ENCODE measurements at places on chromosomes 4 and X.

GRCh38 chrX:7170898-7171297 lies 22.9 kb upstream of the PUDP start:
- peak; percentile 37 for DNase-seq

DNA sequence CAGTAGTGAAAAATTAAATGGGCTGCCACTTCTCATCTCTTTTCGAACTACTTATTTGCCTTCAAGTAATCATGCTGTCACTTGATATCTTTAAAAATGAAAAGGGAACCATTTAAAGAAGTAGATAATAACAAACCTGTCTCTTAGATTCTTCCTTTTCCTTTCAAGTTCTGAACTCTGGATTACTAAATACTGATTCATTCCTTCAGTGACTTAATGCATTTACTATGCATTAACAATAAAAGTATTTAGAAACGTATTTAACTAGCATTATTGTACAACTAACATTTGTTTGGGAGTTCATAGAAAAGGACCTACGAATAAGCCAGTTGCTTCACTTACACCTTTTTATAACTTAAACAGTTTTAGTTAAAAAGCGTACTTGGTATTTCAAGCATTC lies 61.1 kb upstream of the RAB33B start:
- DNase-seq: no peak

GRCh38 chrX:6614506-6614905 lies 79.6 kb upstream of the VCX3A start:
- DNase-seq: no peak

DNA sequence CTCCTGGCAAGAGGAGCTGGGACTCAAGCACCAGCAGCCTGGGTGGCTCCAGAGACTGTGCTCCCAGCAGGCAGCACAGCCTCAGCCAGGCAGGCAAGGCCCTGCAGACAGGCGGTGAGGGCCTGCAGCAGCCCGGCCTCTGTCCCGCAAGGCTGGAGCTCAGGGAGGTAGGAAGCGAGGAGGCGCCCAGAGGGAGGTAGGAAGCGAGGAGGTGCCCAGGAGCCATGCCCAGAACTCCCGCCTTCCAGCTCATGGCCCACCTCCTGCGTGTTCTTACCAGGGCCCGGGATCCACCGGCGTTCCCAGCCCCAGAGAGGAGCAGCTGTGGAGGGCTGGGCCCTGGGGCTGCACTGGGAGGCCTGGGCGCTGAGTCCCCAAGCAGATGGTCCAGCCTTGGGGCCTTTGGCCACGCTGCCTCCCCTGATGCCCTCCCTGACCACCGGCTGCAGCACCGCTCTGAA lies 133.1 kb downstream of the HMX1 start:
- DNase-seq: no peak

DNA sequence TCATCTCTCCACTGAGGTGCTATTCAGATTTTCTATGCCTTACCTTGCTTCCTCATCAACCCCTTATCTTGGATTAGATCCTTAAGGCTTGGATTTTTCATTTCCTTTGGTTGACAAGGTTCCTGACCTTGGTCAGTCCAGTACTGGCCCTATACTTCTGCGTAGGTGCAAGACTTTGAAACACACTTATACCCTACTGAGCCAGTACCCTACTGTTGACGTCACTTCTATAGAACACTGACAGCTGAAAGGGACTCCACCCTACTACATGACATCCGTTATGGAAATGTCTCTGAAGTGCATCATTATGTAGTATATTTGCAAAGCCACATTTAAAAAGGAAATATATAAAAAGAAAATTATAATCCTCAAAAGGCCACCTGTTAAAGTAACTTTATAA lies 12.0 kb upstream of the PLS3 start:
- DNase-seq: no peak

DNA sequence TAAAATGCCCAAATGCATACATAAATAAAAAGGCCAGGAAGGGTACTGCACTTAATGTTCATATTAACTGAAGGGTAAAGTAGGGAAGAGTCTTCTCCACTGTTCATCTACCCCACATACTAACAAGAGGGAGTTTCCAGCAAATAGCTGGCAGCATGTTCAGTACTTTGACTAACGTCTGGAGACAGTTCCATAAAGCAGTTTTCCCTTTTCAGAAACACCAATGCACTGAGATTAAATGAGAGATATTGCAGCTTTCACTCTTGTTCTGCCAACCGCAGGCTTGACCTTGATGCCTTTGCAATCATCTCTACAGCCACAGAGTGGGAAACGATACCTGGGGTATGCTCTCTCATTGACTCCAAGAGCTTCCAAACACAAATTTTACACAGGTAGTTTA lies 2123.1 kb upstream of the TENM3 start:
- no peak for DNase-seq

GRCh38 chrX:68420559-68420958 lies 12.7 kb downstream of the OPHN1 start:
- no peak for DNase-seq

DNA sequence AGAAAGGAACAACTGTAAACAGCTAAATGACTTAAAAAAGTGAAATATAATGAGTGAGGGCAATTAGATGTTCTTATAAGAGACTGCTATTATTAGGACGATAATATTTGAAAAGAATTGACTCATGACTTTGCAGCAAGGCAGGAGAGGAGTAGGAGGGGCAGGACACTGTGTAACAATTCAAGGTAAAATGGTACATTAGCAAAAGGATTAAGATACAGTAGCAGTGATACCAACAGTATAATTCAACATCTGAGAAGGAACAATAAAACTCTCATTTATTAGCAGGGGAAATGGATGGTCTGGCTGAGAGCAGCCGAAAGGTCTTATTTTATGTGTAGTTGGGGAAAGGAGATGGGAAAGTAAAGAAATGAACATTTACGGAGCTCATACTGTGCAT lies 315.5 kb upstream of the BOD1L1 start:
- DNase-seq: no peak

DNA sequence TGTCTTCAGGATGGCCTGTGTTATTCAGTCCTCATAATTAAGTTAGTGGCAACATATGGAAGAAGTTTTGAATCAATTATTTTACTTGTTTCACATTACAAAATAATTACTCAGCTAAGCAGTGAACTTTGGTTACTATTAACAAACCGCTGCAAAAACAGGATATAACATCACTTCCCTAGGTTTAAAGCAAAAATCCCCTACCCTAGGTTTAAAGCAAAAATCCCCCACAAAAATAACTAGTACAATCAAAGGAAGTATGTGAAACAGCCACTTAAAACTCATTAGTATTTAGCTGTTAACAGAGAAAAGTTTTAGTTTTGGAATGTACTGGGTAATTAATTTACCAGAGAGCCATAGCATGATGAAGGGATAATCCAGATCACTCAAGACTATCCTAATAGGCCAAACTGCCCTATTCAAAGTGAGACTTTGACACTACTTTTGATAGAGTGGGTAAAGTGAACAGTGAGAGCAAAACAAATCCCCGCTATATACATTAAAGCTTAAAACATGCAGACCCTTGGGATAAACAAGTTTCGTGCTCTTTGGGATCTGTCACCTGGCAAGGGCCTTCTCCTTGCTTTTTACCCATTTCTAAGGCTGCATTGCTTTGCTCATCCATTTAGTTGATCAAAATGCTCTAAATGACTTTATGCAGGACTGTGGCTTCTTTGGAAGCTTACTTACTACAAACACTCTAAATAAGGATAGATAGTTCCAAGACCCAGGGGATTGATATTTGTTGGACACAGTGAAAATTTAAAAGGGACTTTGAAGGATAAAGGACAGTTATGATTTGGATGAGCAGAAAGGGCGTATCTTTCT lies 36.4 kb upstream of the GPR174 start:
- no peak for DNase-seq

- DNase-seq: no peak
Measured at GRCh38 chrX:9071031-9071650, 37.2 kb upstream of the FAM9B start.

- DNase-seq: no peak
Measured at GRCh38 chr4:68011684-68012083, 48.4 kb upstream of the TMPRSS11A start.

DNA sequence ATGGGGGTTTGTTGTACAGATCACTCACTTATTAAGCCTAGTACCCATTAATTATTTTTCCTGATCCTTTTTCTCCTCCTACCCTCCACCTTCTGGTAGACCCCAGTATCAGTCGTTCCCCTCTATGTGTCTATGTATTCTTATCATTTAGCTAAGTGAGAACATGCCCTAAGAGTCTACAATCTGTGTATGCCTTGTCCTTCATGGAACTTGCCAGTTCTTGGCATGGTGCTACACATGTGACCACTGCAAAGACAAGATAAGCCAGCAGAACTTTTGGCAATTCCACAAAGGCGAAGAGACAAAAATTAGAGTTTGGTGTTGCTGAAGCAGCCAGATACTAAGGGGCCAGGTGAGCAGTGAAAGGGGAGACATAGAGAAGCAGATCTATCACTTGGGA lies 101.3 kb downstream of the CORIN start:
- DNase-seq: no peak

DNA sequence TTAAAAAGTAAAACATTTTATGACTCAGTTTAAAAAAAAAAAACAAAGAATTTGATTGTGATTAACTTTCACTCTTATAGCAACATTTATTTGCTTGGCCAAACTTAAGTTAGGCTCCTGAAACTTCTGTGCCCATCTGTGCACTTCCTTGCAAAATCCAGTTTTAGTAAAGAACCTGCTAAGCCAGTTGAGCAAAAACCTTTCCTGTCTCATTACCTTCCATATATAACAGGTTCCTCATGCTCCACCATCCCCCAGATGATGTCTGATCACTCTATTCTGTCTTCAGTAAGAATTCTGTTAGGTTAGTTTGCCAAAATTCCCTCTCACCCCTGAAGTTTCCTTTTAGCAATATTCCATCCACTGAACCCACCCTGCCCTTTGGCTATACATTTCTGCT lies 1200.5 kb downstream of the C4orf33 start:
- no peak for DNase-seq

DNA sequence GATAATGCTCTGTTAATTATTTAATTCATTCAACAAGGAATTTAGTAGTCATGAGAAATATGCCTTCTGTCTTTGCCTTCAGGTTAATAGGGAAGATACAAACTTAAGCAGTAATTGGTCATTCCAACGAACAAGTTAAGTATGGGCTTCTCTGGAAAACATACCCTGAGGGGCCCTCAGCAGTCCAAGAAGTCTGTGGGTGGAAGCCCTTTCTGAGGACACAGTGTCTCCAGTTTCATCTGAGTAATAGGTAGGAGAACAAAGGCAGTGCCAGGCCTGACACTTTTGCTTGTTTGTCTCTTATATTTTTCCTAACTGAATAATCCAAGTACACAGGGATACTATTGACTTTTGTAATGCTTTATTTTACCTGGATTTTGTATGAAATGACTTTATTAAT lies 262.5 kb downstream of the FBXW7 start:
- no peak for DNase-seq

DNA sequence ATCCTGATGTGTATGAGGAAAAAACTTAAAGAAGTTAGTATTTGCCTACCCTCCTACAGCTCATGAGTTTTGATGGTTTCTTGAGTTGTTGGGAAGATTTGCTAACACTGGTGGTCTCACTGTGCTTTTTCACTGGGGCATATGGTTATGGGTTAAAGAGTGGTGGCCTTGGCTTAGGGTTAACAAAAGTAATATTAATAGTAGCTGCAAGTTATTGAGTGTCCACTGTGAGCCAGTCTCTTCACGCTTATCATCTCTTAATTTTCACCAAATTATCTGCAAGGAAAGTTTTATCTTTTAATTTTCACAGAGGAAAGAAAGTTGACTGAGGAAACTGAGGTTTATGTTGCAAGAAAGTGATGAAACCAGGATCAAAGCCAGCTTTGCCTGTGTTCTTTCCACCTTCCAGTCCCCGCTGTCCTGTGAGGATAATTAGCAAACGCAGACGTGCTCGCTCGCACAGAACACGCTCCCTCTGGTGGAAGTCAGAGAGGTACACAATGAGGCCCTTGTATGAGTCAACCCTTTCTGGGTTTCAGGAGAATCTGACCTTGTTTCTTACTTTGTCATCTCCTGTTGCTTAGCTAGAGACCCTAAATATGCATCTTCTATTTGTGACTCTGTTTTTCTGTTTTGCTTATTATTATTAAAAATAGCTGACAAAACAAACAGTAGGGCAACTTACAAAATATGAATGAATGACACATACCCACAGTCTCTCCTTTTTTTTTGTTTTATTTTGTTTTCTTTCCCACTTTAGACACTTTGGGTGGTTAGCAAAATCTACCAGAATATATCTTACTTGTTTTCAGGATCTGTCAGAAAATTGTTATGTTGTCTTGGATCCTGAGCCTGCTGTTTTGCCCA lies 94.3 kb downstream of the DDIT4L start:
- peak; percentile 55 for DNase-seq

DNA sequence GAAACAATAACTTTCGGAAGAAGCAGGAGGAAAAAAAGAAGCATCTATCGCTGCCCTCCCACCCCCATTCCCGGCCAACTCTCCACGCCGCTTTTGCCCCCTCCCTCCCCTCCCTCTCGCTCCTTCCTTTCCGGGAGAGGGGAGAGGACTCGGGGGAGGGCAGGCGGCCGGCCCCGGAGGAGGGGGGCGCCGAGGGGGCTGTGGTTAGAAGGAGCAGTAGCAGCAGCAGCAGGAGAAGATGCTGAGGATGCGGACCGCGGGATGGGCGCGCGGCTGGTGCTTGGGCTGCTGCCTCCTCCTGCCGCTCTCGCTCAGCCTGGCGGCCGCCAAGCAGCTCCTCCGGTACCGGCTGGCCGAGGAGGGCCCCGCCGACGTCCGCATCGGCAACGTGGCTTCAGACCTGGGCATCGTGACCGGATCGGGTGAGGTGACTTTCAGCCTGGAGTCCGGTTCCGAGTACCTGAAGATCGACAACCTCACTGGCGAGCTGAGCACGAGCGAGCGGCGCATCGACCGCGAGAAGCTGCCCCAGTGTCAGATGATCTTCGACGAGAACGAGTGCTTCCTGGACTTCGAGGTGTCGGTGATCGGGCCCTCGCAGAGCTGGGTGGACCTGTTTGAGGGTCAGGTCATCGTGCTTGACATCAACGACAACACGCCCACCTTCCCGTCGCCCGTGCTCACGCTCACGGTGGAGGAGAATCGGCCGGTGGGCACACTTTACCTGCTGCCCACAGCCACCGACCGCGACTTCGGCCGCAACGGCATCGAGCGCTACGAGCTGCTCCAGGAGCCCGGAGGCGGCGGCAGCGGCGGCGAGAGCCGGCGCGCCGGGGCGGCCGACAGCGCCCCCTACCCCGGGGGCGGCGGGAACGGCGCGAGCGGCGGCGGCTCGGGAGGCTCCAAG lies 1.3 kb downstream of the PCDH7 start:
- peak; percentile 63 for DNase-seq

DNA sequence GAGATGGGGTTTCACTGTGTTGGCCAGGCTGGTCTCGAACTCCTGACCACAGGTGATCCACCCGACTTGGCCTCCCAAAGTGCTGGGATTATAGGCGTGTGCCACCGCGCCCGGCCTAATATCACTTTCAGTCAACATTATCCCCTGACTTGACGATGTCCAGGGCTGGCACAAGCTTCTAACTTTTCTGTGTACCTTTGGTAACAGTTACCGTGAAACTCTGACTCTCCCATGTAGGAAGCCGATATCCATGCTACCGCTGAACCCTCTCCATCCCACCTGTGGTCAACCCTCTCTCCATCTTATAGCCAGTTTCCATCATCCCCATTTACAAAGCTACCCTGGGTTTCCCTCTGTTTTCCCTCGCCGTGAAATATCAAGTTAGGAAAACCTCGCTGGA lies 77.5 kb downstream of the CRLF2 start:
- DNase-seq: no peak

GRCh38 chr4:1235381-1236102 lies 13.4 kb downstream of the CTBP1 start:
- DNase-seq: no peak

GRCh38 chrX:38233891-38234667 lies 13.4 kb upstream of the SRPX start:
- DNase-seq: no peak

All from WTC11 (cell line).